Right atrium auricular region (tissue), 2 donors: ENCODE measurements at places on chromosomes 2 and 18. TPM values are rescaled to one million over a fixed set of nuclear protein-coding genes. Genes with fewer than 3 reads are reported as not detected.

TTR gene
- total RNA-seq = not detected

ASNSD1 gene
- total RNA-seq = 38.8 TPM

GPATCH11 gene
- 3.8 TPM for total RNA-seq

GMCL1 gene
- 7.2 TPM for total RNA-seq

CROCC2 gene
- total RNA-seq = not detected

SLC30A3 gene
- total RNA-seq = 9.4 TPM

SOX11 gene
- total RNA-seq = 0.11 TPM

GCKR gene
- total RNA-seq = not detected
